Fibroblast of lung (primary cell): ENCODE measurements at places on chromosomes 3 and 15. TPM values are rescaled to one million over a fixed set of nuclear protein-coding genes. Genes with fewer than 3 reads are reported as not detected.
A peak's percentile ranks its signal among the peaks of the same experiment; 100 is the strongest.

- no peaks in the 10 kb centered on the region for H3K27me3 ChIP-seq
- no peaks in the 10 kb centered on the region for H3K36me3 ChIP-seq
- no peak overlapping the region for H3K27ac ChIP-seq
- no peak for DNase-seq
- H3K4me3 ChIP-seq = no peak overlapping the region
Measured at GRCh38 chr3:37675833-37676596, 185.7 kb upstream of the CTDSPL start.

DNA sequence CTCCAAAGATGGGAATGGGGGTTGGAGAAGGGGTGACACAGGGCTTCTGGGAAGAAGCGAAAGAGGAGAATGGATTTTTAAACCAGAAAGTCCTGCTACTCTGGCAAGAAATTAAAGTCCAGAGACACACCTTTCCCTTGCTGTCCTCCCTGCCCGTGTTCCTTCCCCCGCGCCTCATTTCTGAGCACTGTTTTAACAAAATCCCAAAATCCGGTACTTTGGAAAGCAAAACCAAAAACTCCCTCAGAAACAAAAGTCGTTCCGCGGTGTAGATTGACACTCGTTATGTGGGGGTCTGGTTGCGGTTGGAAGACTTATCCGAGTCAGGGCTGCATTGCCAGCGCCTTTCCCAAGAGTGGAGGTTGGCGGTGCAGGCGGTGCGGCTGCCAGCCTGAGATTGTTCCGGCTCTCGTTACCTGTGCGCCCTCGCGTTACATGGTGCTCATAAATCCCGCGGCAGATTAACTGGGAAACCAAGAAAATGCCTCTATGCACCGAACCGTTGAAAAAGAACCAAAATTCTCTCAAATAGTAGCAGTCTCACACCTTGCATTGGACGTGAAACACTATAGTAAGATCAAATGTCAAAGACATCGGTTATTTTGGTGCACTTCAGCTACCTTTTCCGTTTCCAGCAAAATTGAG, 217.7 kb downstream of the MEIS2 start:
- no peak overlapping the region for H3K27ac ChIP-seq
- H3K4me3 ChIP-seq = peak overlapping the region; percentile 32
- DNase-seq = no peak
- H3K27me3 ChIP-seq = peaks cover 45% of the 10 kb centered on the region

DNA sequence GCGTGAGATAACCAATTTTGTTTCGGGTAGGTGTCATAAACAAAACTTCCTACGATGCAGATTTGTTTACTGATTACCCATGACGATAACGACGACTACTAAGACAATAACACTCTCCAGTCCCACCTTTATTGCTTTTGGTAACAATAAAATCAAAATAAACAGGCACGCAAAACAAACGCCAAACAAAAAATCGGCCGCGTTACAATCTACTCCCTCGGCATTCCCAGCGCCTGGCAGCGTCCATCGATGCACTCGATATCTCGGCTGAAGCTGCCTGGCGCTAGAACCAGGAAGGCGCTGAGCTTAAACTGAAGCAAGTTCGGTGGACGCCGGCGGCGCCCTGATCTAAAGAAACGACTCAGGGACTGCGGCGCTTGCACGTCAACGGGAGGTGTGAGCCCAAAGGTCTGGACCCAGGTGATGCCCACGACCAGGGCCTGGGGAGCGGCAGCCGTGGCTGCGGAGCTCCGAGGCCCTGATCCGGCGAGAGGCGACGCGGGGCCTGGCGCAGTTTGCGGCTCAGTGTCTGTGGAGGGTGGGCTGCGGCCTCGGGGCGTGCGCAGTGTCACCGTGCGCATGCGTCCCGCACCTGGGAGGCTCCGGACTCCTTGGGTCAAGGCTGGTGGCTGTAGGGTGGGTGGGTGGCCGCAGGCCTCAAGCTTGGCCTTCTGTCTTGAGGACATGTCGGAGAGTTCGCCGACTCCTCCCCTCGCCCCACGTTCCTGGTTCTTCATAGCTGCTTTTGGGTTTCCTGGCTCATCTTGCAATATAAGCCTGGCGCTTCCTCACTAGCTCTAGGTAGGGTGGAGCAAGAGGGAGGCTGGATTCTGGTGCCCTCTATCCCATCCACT, at the start of gene RSRC1:
Gene RSRC1, plus strand, starts transcription at position 286 of the 854 bp plus-strand sequence. CDS start 12,016 bp downstream, outside the sequence.
- peak within 1 kb of the TSS; percentile 89 for H3K4me3 ChIP-seq
- H3K4me1 ChIP-seq = no peaks in the 10 kb centered on the region
- peak; percentile 89 for DNase-seq
- peaks cover 14% of the 10 kb centered on the region for H3K27me3 ChIP-seq

- H3K36me3 ChIP-seq = no peaks in the 10 kb centered on the region
- DNase-seq = peak; percentile 95
- H3K27me3 ChIP-seq = no peaks in the 10 kb centered on the region
- peak overlapping the region; percentile 57 for H3K27ac ChIP-seq
Measured at GRCh38 chr3:148955544-148956346, 35.6 kb upstream of the GYG1 start.

DNA sequence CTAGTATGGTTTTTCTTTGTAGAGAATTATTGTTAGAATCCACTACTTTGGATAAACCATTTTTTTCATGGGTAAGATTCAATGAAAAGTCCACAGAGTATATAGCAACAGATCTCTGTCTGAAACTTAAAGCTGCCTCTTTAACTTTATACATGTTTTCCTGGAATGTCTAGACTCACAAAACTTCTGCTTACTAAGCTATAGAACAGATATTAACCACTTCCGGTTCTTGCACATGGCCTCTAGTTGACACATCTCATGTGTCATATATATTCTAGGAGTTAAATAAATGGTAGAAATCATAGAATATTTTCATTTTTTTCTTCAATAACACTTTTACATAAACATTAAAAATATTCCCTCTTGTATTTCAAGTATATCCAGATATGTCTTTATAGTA, 1693.9 kb downstream of the SI start:
- H3K27me3 ChIP-seq = no peaks in the 10 kb centered on the region
- H3K4me1 ChIP-seq = no peaks in the 10 kb centered on the region
- H3K27ac ChIP-seq = no peak overlapping the region
- no peak for DNase-seq
- no peaks in the 10 kb centered on the region for H3K36me3 ChIP-seq

DNA sequence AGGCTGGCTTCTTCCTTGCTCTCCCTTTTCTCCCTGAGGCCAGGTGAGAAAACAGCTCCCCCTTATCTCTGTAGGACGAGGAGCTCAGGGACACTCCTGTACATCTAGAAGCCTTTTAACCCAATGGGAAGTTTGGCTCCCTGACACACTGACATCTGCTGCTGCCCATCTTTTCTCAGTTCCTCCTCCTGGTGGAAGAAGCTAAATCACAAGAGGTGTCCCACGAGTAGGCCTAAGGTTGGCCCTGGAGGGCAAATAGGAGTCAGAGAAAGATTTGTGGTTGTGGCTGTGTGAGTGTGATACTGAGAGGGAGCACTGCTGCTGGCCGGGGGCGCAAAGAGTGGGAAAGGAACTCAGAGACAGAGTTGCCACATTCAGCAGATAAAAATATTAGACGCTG, 49.5 kb downstream of the ARHGAP31 start:
- DNase-seq = no peak
- H3K27me3 ChIP-seq = no peaks in the 10 kb centered on the region
- H3K27ac ChIP-seq = no peak overlapping the region
- no peaks in the 10 kb centered on the region for H3K4me1 ChIP-seq

- H3K27ac ChIP-seq = no peak overlapping the region
- no peak overlapping the region for H3K4me3 ChIP-seq
- no peaks in the 10 kb centered on the region for H3K27me3 ChIP-seq
- peaks cover 3% of the 10 kb centered on the region for H3K36me3 ChIP-seq
- no peaks in the 10 kb centered on the region for H3K4me1 ChIP-seq
- DNase-seq = no peak
Measured at GRCh38 chr15:48571510-48571909, 74.0 kb downstream of the FBN1 start.

DNA sequence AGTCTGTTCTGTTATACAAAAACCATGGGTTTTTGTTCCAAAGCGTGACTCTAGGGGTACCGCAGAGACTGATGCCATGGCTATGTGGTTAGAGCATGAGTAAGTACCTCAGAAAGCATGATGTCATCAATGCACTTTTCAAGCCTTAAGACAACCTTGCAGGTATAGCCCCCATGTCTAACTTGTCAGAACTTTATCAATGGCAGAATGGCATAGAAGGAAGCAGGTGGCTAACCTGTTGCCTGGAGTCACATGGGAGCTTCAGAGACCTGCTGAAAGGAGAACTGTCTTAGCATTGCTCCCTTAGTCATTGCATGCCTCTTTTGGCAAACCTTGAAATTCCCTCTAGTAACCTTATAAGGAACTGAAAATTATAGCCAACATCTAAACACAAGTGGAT, 52.5 kb downstream of the EOMES start:
- no peak overlapping the region for H3K27ac ChIP-seq
- peaks cover 2% of the 10 kb centered on the region for H3K4me1 ChIP-seq
- H3K4me3 ChIP-seq = no peak overlapping the region
- no peaks in the 10 kb centered on the region for H3K27me3 ChIP-seq
- no peaks in the 10 kb centered on the region for H3K36me3 ChIP-seq

- H3K4me3 ChIP-seq = no peak overlapping the region
- H3K36me3 ChIP-seq = no peaks in the 10 kb centered on the region
- peak; percentile 48 for DNase-seq
- H3K27ac ChIP-seq = no peak overlapping the region
- no peaks in the 10 kb centered on the region for H3K27me3 ChIP-seq
Measured at GRCh38 chr3:178671791-178672190, 135.6 kb downstream of the KCNMB2 start.

- H3K27ac ChIP-seq = no peak overlapping the region
- H3K4me3 ChIP-seq = no peak overlapping the region
- no peaks in the 10 kb centered on the region for H3K36me3 ChIP-seq
Measured at GRCh38 chr15:92527197-92527596, 128.4 kb downstream of the FAM174B start.

- H3K27ac ChIP-seq = no peak overlapping the region
- H3K4me3 ChIP-seq = peak overlapping the region; percentile 27
- no peaks in the 10 kb centered on the region for H3K27me3 ChIP-seq
- H3K4me1 ChIP-seq = no peaks in the 10 kb centered on the region
Measured at GRCh38 chr15:87570206-87570605, 686.3 kb downstream of the NTRK3 start.

CCDC9B gene
- 14.4 and 38.0 TPM in 2 replicates for total RNA-seq

MFGE8 gene
- total RNA-seq = 160 and 263 TPM in 2 replicates

GPR160 gene
- 0.50 and 0.51 TPM in 2 replicates for total RNA-seq

CATSPER2 gene
- total RNA-seq = 1.0 and 2.3 TPM in 2 replicates
